ENCODE measurements at places on chromosomes 3 and 15.

- no peak for DNase-seq
These were observed 68.5 kb upstream of the CCDC54 start for GRCh38 chr3:107308716-107309115.

GRCh38 chr3:29072611-29073010 is 208.3 kb upstream of the RBMS3 start:
- no peak for DNase-seq

DNA sequence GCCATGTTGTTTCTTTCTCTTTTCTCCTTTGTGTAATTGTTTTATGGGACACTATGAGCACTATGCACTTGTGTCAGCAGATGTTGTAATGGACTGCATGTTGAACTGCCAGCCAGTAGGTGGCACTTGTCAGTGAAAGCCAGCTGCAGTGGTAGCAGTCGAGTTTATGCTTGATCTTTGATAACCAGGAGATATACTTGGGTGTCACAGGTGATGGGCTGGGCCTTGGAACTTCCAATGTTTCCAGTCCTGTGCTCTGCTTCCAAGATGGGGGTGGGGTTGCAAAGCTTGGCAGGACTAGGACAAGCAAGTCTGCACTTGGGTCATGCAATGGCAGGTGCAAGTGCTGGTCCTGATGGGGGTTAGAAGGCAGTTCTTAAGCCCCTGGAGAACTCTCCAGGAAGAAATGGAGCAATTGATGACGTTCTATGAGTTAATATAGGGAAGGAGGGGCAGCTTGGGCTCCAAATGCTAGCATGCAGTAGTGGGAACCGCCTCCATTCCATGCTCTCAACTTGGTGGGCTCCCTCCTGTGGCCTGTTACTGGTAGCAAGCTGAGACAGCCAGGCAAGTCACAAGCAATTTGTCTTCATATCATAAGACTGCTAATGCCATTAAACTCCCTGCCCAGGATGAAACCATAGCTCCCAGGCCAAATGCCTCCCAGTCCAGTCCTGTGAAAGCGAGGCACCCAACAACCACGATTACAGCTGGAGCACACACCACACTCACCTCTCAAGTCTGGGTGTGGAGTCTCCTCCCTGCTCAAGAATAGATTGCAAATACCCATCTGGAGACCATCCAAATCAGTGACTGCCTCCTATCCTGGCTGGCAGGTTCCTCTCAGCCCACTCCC is 287.2 kb downstream of the CGGBP1 start:
- peak; percentile 28 for DNase-seq

DNA sequence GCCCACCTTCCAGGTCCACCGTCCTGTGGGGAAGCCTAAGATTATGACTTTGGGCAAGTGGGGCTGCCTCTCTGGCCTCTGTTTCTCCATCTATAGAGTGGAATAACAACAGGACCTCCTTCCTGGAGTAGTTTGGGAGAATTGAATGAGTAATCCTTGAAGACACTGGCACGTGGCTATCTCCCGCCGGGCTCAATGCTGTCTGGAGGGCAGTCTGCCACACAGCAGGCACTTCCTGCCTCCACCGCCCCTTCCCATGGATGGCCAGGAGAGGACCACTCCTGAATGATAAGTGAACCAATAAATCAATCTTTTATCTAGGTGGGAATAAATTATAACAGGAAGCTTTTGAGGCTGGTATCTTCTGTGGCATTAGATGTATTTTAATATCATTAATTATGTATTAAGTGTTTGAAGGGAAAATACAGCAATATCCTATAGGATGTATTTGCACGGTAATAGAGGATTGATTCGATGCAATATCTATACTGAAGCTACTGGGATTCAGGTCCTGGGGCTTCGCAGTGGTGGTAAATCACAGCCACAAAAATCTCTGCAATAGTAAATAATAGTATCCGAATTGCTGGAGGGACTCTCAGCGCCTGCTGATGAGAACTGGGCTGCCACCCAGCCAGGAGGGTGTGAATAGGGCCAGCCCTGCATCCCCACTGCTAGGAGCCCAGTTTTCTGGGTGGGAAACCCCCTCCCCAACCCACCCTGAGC is 15.9 kb downstream of the MEGF11 start:
- DNase-seq = no peak

DNA sequence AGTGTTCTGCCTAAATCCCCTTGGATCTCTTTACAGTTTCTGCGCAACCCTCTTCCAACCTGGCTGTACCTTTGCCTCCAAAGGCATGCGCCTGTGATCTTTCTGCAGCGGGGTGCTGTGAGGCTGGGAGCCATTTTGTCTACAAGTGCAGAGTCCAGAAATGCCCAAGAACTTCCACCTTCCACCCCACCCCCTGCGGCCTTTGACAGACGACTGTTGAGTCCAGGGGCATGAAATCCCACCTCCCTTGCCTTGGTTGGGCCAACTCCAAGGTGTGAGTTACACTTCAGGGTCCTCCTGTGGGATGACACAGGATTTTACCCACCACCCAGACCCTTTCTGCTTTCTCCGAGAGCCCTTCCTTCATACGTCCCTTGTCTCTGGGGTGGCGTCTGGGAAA is 24.1 kb downstream of the HRH1 start:
- DNase-seq = no peak

GRCh38 chr3:98185180-98185579 is 18.7 kb downstream of the OR5H15 start:
- DNase-seq = no peak

- no peak for DNase-seq
These were observed 100.0 kb downstream of the ZMAT3 start for GRCh38 chr3:178971614-178972013.

- no peak for DNase-seq
These were observed 57.0 kb downstream of the BOC start for GRCh38 chr3:113268311-113268710.

DNA sequence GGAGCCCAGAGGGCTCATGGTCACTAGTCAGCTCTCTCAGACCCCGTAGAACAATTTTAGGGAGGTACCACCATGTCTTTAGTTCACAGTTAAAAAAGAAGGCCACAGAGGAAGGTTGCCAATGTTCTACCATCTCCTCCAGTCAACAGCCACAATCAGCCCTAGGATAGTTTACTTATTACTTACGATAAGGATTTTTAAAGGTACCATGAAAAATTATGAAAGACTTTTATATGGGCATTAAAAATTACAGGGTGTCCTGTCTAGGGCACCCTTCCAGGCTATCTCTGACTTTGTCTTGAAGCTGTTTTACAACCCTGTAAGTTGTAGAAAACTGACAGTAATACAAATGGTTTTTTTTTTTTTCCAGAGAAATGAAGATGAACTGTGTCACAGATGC is 57.9 kb downstream of the CAPN7 start:
- DNase-seq = no peak

- DNase-seq = no peak
These were observed 857.3 kb downstream of the TUSC7 start for GRCh38 chr3:117566926-117567325.

DNA sequence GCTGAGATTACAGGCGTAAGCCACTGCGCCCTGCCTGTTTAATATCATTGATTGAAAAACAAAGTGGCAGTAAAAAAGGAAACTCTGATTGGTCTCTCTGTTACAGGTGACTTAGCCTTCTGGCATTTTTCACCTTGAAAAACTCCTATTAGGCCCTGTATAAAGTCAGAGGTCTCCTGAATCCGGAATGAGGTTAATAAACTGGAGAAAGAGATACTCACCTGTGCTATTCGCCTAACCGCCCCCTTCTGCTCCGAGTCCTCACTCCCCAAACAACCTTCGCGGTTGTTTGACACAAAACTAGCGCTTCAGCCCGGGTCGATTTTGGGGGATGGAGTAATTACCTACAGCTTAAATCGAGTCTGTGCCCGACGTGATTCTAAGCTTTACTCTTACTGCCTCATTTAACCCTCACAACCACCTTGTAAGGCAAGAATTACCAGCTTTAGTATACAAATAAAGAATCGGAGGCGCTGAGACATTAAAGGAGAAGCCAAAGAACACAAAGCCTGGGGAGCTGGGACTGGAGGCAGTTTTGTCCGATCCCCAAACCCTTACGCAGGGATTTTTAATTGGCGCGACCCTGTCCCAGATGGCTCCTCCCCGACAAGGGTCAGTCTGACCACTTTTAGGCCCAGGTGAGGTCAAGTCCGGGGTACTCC is 441 bp downstream of the CEP70 start:
- no peak for DNase-seq

DNA sequence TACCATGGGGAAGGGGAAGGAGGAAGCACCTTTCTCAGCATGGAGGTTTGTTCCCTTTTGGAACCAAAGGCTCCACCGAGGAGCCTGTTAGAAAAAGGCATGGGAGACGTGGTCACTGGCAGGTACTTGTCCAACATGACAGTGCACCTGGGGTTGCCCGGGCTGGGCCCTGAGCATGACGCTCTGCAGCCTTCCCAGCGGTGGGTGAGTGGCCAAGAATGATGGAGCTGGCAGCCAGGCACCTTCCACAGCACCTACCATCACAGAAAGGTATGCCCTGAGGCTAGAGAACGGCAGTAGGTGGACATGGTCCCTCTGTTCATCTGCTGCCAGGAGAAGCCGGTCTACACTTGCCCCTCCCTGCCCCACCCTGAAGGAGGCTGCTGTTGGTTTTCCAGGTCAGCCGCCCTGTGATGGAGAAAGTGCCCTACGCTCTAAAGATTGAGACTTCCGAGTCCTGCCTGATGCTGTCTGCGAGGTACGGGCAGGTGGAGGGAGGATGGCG is 29.0 kb upstream of the NR2C2 start:
- no peak for DNase-seq

DNA sequence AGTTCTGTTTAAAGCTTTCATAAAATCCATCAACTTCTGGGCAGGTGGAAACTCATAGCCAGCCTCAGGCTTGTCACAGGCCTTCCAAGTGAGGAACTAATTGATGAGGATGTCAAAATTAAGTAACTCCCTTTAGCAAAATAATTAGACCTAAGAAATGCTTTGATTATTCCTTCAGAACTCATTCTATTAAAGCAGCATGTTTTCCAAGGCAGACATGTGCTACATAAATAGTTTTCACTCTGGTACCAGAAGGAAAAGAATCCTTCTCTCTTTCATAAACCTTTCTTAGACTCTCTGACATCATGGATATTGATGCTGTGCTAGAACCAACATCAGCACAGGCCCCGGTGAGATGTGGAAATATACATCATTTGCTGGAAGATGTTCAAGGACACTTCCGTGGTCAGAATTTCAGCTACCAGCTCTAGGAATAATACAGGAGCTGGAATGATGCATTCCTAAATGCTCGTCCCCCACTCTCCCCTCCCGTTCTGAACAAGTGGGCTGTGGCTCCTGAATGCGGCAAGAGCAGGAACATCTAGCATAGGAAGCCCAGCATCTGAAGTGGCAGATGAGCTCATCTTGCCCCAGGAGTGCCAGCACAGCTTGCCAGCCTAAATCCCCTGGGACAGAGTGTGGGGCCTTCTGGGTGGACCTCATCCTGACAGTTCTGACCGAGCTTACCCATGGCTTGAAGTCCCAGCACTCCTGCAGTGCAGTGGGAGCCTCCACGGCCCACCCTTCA is 82.4 kb downstream of the WWTR1 start:
- peak; percentile 92 for DNase-seq

DNA sequence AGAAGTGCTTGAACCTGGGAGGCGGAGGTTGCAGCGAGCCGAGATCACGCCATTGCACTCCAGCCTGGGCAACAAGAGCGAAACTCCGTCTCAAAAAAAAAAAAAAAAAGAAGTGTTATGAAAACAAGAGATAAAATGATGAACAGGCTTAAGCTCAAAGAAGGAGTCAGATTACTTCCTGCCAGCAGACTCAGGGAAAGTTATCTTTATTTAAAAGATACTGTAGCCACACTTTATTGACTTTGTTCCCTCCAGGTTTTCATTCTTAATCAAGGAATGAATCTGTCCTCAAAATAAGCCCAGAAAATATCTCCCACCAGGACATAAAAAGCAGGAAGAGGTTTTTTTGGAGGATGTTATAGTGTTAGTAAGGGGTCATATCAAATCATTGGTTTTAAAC is 176.5 kb upstream of the KCNMB2 start:
- DNase-seq = no peak

- DNase-seq = no peak
These were observed 482.5 kb upstream of the TBL1XR1 start for GRCh38 chr3:177679568-177680471.

DNA sequence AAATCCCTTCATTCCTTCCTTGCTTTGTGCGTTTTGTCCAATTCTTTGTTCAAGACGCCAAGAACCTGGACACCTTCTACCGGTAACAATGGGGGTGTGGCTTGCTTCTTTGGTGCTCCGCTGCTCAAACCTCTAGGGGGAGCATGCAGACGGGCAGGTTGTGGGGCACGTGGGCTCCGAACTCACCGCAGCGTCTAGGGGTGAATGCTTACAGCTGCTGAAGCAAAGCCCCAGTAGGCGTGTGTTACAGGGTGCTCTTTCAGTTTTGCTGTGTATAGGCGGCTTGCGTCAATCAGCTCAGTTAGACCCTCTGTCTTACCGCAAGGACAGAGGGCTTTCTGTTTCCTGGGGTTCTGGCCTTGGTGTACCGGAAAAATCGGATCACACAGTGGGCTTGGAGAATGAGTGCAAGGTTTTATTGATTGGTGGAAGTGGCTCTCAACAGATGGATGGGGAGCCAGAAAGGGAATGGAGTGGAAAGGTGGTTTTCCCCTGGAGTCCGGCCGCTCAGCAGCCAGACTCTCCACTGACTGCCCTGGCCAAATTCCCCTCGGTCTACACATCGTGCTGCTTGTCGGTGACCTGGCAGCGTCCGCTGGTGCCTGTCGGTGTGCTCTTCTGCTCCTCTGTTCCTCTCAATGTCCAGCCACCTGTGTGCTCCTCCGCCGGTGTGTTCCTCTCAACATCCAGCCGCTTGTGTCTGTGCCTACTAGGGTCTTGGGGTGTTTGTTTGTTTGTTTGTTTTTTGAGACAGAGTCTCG is 1.2 kb upstream of the LRRC34 start:
- no peak for DNase-seq

- no peak for DNase-seq
These were observed 173.4 kb downstream of the WNT5A start for GRCh38 chr3:55313666-55314065.

- DNase-seq = no peak
These were observed 57.9 kb downstream of the CHSY1 start for GRCh38 chr15:101193806-101194545.

DNA sequence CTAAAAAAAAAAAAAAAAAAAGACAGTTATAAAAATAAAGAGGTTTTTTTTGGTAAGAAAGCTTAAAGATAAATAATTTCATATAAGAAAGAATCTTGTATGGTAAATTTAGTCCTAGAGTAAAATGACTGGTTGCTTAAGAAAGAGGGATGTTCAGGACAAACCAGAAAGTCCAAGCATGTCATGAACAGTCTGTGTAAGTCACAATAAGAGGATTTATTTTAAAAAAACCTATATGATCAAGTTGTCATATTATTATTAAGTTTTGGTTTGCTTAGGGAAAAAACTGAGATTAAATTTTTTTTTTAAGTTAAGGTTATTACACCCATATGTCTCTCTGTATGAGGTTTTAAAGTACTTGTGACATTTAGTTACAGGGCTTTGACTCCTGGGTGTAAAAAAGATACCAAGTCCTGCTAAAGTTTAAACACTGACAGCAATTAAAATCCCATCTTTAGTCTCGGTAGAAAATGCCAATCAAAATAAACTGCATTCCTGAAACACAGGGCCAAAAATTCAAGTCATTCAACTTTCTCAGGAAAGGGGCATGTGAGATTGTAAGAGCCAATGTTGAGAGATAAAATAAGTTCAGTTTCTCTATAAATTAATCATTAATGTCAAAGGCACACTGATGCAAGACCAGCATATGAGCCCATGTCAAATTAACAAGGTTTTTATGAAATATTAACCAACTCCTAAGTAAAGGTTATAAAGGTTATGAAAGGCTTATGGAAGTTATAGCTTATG is 8.5 kb upstream of the BDH1 start:
- no peak for DNase-seq

Data from Panc1 (cell line).